ENCODE measurements at places on chromosomes 3 and 15.

DNA sequence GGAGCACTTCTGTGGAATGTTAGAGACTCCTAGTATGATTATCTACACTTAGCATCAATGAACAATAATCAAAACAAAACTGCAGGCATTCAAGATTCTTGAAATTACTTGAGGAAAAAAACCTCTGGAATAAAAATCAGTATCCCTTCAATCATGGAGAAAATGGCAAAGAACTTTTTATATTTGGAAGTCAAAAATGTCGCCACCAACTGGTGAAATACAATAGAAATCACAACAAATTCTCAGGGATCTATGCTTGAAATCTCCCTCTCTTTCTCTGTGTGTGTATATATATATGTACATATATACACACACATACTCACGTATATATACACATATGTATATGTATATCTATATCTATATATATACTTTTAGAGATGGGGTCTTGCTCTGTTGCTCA lies 378.9 kb upstream of the ALCAM start:
- DNase-seq = no peak

GRCh38 chr15:67105065-67105951 lies 39.9 kb downstream of the SMAD3 start:
- DNase-seq = peak; percentile 89

GRCh38 chr15:26294059-26294689 lies 431.0 kb upstream of the ATP10A start:
- no peak for DNase-seq

DNA sequence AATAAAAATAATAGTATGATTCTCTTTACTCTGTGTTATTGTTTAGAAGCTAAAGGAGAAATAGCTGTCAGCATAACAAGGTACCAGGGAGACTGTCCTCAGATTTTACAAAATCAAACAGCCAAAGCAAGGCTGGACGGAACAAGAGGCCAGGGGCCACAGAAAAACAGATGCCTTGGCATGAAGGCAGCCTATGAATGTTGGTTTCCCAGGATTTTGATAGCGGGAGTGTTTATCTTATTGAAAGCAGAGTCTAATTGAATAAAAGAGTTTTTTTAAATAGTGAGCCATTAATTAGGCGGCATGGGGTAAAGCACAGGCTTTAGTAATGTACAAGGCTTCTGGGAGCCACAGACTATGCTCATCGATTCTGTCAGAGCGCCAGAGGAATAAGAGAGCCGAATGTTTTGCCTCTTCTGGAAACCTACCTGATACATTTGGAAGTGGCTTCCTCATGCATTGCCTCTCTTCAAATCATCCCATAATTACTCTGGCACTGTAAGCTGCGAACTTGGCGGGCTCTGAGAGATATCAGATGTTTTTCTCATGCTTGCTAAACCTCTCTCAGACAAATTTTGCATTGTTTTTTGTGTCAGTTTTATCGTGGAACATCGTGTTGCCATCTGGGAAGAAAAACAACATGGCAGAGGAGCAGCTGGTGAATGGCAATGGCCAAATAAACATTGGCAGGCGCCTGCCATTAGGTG lies 30.4 kb upstream of the TMCO5A start:
- DNase-seq = no peak

DNA sequence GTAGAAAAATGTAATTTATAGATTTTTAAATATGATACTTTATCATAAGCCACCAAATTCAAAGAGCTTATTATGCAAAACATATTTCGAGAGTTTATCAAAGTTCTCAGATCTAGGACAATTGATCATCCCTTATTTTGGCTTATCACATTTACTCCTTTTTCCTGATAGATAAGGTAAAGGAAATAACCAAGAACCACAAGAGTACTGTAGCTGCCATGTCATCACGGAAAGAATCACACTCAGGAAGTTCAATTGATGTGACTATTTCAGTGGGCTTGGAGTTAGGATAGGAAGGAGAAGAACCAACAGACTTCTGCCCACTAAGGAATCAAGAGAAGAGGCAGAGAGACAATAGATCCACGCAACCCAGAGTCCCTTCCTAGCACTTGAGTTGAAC lies 142.7 kb upstream of the TMCO5A start:
- DNase-seq = no peak

DNA sequence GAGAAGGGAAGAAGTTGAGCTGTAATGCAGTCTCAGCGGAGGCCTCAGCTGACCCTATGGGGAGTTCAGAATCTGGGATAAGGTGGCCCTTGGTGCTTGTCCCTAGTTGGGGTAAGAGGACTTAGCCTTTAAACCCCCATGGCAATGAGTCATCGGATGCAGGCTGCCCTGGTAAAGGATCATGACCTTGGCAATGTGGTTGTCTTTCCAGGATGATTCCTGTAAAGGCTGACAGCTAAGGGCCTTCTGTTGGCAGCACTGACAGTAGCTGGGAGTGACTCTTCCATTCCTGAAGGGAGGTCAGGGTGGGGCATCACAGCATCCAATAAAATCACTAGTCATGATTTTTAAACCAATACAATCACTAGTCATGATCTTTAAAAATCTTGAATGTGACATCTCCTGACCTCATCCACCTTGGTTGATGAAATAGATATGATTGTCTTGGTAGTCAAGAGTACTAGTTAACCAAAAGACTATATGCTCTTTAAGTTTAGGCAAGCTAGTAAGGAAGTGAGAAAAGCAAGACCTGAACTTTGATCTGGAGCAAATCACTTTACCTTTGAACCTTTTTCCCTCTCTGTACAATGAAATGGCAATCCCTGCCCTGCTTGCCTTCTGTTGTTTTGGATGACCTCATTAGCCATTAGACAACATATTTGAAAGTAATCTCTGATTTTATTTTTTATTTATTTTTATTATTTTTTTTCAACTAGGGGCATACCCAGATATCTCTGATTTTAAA lies 71.3 kb upstream of the CACNA1D start:
- peak; percentile 58 for DNase-seq

GRCh38 chr3:195207731-195208130 lies 63.2 kb downstream of the XXYLT1 start:
- no peak for DNase-seq

- no peak for DNase-seq
Measured at GRCh38 chr3:142275856-142276255, 50.5 kb upstream of the GK5 start.

- no peak for DNase-seq
Measured at GRCh38 chr3:72548981-72549380, 299.3 kb downstream of the SHQ1 start.

DNA sequence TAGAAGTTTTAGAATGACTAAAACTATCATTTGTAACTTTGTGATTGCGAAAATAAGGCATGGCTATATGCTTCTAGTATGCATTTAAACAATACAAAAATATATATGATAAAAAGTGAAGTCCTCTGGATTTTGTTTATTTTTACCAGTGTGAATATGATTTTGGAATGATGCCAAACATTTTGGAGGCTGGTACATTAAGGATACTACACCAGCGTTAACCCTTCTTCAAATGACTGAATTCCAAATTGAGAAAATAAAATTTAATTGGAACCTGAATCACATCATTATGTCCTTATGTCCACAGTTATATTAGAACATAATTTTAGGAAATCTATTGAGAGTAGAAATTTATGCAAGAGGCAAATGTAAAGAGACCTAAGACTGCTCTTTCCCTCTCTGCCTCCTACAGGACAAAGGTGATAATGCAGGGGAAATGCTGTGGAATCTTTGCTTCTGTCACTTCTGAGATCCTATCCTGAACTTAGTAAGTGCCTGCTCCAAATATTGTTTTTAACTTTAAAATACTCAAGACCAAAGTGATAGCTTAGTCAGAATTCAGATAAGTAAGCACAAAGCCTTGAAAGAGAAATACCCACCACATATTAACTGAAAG lies 121.1 kb upstream of the NANOGP8 start:
- DNase-seq = no peak

GRCh38 chr3:146187334-146187950 lies 26.5 kb upstream of the PLOD2 start:
- DNase-seq = peak; percentile 23

GRCh38 chr15:70376929-70377691 lies 279.4 kb upstream of the TLE3 start:
- DNase-seq = no peak

DNA sequence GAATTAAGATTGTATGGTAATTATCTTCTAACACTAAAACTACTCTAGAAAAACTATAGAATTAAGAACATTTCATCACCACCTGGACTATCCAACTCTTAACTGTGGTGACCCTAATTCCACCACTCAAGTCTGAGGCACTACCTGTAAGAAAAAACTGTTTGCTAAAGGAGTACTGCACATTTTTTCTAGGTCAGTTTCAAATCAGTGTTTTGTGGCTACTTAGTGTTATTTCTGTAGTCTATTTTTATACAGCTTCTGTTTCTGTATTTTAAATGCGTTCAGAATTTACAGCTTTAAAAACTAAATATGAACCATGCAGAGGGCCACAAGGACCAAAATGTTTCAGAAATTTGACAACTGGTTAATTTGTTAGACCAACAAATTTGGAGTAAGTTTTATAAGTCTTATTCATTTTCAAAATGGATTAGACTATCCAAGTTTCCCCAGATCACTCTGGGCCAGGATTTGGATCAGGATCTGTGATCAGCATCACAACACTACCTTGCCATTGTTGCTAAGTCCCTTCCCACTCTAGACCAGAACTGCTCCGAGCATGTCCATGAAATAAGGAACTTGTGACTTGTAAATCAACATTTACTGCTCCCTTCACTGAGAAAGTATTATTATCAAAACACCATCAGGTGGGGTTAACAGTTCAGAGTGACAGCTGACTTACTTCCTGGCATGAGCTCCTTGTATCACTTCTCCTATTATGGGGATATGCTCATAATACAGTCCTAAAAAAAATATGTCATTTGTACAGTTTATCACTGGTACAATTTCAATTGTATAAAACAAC lies 8.6 kb downstream of the GLT8D1 start:
- no peak for DNase-seq

DNA sequence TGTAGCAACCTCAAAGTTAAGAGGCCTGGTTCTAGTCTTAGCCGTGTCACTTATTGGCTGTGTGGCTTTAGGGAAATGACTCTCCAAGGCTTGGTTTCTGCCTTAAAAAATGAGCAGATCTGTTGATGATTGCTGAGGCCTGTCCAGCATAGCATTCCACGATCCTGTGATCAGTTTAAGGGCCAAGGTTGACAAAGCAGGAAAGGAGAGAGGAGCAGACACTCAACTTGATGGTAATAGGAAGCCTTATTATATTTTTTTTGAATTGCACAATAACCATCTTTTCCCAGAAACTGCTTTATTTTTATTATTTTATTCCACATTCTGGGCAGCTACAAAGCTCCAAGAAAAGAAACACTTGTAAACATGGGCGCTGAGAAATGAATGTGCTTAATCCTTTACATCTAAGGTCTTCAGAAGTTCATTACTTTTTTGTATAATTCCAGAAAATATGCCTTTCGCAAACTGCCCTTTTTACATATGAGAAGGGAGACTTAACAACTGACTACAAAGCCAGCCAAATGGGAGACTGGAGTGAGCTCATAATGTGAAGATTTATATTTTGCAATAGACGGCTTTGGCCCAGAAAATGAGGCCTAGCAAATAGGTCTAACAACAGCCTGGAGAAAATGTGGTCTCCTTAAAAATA lies 241.0 kb downstream of the ATP8B4 start:
- no peak for DNase-seq

DNA sequence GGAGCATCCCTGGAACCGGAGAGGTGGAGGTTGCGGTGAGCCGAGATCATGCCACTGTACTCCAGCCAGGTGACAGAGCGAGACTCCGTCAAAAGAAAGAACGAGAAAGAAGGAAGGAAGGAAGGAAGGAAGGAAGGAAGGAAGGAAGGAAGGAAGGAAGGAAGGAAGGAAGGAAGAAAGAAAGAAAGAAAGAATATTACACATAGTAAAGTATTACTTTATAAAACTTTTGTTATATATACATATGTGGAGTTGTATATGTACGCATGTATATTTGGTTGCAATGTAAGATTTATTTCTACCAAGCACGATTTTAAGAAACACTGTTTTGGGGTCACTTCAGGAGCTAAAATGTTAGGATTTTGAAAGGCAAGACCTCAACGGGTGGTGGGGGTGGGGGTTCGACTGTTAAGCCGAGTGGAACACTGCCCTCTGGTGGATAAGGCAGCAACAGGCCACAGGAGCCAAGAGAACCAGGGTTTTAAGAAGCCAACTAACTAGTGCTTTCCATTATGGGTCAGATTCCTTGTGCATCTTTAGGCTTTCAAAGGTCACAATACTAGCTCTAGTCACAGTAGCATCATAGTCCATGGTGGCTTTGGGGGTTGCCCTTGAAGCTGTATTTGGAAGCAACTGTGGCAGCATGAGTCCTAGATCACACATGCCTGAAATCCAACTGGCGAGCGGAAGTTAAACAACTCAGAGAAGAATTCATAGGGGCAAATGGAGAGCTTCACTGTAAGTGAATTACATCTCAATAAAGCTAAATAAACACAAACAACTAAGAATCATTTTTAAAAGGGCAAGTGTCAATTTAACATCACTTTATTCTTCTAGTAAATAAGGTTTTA lies 22.5 kb downstream of the GLB1 start:
- DNase-seq = peak; percentile 75

- DNase-seq = no peak
Measured at GRCh38 chr3:58173029-58173668, 37.6 kb downstream of the DNASE1L3 start.

DNA sequence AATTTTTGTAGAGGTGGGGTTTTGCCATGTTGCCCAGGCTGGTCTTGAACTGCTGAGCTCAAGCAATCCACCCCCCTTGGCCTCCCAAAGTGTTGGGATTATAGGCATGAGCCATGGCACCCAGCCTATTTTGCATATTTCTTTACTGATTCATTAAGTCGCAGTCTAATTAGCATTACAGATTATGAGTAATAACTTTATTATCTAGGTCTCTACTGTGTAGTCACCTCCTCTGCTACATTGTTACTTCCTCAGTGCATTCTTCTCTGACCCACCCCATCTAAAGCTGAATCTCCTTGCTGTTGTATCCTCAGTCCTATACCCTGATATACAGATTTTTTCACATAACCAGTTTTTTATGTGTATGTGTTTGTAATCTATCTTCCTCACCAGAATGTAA lies 61.7 kb downstream of the TFDP2 start:
- no peak for DNase-seq

DNA sequence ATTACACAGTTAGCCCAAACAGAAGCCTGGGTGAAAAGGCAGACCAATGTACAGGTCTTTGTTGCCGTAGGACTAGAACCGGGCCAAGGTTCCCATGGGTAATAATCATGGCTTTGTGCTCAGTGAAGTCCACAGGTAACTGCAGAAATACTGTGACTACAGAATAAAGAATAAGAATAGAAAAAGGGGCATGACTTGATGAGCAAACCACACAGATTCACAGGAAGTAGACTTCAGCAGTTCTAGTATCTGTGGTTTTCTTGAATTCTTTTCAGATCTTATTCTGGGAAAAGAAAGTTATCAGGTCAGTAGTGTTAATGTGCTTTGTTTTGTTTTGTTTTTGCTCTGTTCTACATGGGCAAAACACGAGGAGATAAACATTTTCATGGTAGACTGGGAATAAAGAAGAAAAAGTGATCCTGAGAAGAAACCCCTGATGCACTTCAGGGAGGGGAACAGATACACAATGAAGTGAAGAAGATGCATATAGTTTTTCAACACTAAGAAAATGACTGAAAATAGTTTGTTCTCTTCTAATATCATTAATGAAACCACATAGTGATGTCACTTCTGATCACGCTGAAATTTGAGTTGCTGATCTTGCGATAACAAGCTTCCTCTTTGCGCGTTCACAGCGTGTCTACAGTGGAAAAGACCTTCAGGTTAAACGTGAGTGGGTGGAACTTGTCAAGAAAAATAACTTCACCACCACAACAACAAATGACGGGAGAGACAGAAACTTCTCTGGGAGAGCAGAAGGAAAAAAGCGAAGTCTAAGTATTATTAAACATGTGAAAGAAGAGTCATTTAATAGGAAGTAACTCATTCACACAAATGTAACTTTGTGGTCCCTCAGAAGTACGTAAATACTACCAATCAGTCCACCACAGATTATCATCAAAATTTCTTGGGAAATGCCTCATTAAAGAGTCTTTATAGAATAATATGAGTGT lies 315.8 kb upstream of the SATB1 start:
- DNase-seq = no peak

Measured in adrenal gland (tissue), 19 donors.